ENCODE measurements at places on chromosomes 6 and 20. TPM values are rescaled to one million over a fixed set of nuclear protein-coding genes. Genes with fewer than 3 reads are reported as not detected.
A peak's percentile ranks its signal among the peaks of the same experiment; 100 is the strongest.

DNA sequence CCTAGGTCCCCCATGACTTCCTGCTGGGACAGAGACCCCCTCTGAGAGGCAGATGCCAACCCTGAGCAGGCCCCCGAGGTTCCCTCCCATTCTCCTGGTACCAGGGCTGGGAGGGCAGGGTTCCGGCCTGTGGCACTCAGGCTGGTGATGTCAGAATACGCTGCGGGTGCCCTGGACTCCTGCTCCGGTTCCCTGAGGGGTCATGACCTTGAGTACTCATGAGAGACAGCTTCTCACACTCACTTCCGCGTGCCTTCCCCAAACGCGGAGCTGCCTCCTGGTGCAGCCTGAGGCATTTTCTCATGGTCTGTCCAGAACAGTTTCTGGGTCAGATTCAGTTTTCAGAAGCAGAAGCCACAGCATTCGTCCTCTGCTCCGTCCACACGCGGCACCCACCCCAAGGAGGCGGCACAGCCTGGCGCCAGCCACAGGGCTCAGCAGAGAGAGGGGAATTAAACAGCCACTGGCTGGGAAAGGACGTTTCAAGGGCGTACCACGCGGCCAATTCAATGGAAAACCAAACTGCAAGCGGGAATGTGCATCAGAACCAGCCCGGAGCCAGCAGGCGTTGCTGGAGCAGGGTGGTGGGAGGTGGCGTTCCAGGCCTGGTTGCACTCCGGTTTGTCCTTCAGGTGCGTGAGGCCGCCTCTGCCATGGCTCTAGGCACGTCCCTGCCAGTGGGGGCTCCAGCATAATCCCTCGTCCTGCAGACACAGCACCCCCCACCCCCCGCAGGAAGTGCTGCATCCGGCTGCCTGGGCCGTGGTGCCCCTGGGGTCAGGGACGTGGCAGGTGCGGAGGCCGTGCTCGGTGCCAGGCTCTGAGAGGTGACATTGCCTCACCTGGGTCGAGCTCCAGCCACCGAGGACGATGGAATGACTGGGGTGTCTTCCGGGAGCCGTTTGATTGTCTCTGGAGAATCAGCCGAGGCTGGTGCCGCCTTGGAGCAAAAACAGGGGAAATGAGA, 58.3 kb upstream of the BHLHE23 start:
- H3K4me3 ChIP-seq: no peak overlapping the region
- H3K36me3 ChIP-seq: no peaks in the 10 kb centered on the region
- H3K4me1 ChIP-seq: no peaks in the 10 kb centered on the region
- no peaks in the 10 kb centered on the region for H3K27me3 ChIP-seq

DNA sequence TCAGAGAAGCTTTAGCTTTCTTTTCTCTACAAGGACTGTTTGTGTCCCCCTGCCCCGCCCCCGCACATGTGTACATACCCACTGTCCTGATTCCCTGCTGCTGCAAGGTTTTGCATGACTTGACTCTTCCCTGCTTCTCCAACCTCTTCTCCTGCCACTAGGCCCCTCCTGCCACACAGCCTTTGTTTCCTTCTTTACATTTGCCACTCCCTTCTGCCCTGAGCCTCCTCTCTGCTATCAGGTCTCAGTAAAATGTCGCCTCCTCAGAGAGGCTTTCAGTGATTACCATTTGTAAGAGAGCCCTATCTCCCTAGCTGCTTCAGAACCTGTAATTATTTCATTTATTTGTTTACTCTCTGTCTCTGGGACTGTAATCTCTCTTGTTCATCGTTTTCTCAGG, 56.4 kb upstream of the VSTM2L start:
- H3K4me3 ChIP-seq: no peak overlapping the region
- H3K27ac ChIP-seq: no peak overlapping the region
- H3K27me3 ChIP-seq: no peaks in the 10 kb centered on the region
- no peaks in the 10 kb centered on the region for H3K36me3 ChIP-seq
- DNase-seq: no peak

GRCh38 chr6:45423824-45424450, 46.2 kb upstream of the SUPT3H start:
- no peak for DNase-seq
- peak overlapping the region; percentile 80 for H3K27ac ChIP-seq
- no peaks in the 10 kb centered on the region for H3K36me3 ChIP-seq
- peak overlapping the region; percentile 35 for H3K4me3 ChIP-seq
- peaks cover 15% of the 10 kb centered on the region for H3K4me1 ChIP-seq
- peaks cover 5% of the 10 kb centered on the region for H3K27me3 ChIP-seq

DNA sequence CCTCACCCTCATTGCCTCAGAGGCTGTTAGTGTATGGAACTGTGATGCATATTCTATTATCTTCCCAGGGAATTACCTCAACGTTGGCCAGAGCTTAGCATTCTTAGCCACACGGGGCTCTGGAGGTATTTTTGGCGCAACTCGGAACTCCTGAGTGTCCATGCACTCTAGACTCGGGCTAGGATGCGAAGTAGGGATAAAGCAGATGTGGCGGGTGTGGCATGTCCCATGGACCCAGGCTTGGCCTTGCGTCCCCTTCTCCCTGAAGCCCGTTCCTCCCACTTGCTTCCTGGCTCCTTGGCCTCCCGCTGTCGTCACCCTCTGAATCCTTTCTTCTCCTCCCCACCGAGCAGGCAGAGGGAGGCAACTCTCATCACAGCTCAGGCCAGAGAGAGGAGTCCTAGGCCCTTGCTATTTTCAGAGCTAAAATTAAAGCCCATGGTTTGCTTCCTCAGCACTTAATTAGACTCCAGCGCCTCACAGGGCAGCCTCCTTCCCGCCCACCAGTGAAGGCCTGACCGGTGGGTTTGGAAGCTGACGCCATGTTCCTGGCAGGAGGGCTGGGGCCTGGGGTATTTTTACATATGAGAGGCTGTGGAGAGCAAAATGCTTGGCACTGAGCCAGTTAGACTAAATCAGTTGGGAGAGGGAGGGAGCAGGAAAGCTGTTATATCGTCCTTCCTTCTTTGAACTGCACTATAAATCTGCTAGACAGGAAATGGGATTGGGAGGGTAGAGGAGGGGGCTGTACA, 138.7 kb downstream of the FOXO3 start:
- no peaks in the 10 kb centered on the region for H3K4me1 ChIP-seq
- H3K27me3 ChIP-seq: no peaks in the 10 kb centered on the region
- H3K36me3 ChIP-seq: no peaks in the 10 kb centered on the region
- no peak overlapping the region for H3K4me3 ChIP-seq

Gene CCN5
- total RNA-seq: not detected

Gene RRAGD
- 6.5 TPM for total RNA-seq
